ENCODE measurements at places on chromosomes 12 and 14.

- no peak for DNase-seq
Observed at GRCh38 chr14:45246691-45247090, 6.3 kb downstream of the MIS18BP1 start.

GRCh38 chr12:49233842-49234526 lies 30.9 kb upstream of the TUBA1C start:
- DNase-seq: no peak

GRCh38 chr12:110766311-110767154 lies 23.8 kb upstream of the PPP1CC start:
- no peak for DNase-seq

DNA sequence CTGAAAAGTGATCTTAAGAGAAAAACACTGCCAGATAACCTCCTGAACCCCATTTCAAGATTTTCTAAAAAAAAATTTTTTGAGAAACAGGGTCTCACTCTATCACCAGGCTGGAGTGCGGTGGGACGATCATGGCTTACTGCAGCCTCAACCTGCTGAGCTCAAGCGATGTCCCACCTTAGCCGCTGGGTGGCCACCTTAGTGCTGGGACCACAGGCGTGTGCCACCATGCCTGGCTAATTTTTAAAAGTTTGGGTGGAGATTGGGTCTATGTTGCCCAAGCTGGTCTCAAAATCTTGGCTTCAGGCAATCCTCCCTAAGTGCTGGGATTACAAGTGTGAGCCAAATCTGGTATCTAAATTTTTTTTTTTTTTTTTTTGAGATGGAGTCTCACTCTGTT lies 3.4 kb downstream of the PNMA1 start:
- DNase-seq: no peak

DNA sequence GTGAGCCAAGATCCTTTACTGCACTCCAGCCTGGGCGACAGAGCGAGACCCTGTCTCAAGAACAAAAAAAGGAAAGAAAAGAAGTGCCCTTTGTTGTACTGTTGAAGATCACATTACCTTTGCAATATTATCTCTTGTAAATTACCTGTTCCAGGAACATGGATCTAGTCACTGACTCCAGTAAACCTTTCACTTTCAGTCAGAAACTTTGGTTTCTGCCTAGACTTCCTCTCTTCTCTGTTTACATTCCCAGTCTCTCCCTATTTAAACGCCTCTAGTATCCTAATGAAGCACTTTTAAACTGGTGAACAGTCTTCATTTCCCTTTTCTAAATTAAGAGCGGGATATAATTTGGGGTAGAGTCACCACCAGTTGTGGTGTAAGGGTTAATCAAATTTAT lies 12.8 kb downstream of the CHPT1 start:
- DNase-seq: no peak

GRCh38 chr14:66231820-66232219 lies 254.4 kb upstream of the CCDC196 start:
- no peak for DNase-seq

DNA sequence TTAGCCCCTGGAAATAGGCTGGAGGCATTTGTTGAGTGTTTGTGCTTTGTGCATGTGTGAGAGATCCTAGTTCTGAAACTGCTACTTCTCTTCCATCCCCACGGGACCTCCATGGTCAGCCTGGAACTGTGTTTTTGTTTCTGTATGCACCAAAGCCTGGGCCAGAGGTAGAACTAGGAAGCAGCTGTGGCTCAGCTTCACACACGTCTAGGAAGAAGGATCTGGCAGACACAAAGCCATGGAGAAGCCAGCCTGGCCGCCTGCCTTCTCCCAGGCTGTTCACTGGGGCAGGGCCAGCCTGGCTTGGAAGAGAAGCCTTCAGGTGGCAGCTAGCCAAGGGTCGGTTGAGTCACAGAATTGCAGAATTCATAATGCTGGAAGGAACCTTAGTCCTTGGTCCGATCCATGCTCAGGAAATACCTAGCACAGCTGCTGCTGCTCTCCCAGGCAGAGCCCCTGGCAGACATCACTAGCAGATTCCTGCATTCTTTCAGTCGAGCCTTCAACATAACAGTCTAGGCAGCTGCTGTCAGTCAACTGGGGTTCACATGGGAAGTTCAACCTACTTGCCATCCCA lies 27.0 kb downstream of the RIN3 start:
- DNase-seq: peak; percentile 99

GRCh38 chr12:31525496-31526157 lies 65.3 kb downstream of the DENND5B start:
- no peak for DNase-seq

- no peak for DNase-seq
Observed at GRCh38 chr12:80681287-80681686, 26.1 kb upstream of the MYF6 start.

DNA sequence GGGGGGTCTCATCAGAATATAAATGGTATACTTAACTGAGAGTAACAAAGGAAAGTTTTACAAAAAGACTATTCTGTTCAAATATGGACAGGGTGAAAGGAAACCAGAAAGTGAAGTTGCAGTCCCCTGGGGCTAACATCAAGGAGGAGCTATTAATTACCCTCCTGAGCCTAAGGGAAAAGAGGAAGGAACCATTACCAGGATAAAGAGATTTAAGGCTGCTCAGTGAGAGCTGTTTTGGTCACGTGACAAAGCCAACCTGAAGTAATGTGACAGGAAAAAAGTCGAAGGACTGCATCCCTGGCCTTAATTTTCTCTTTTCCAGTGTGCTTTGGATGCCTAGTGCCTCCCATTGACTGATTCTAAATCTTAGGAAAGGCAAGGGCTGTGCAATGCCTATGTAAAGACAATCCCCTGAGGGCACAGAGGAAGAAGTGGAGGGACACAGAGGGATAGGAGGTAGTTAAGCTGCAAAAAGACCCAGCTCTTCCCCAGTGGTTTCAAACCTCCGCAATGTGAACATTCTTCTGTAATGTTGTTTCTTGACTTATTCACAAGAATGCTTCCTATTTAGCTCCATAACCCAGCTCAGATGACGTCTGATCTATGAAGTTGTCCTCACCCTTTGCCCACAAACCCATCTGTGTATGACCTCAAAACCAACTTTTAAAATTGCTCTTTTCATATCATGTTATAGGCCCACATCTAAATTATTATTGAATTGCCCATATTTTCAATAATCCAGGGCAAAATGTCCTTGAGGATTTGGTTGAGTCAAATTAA lies 187.7 kb upstream of the DCN start:
- no peak for DNase-seq

DNA sequence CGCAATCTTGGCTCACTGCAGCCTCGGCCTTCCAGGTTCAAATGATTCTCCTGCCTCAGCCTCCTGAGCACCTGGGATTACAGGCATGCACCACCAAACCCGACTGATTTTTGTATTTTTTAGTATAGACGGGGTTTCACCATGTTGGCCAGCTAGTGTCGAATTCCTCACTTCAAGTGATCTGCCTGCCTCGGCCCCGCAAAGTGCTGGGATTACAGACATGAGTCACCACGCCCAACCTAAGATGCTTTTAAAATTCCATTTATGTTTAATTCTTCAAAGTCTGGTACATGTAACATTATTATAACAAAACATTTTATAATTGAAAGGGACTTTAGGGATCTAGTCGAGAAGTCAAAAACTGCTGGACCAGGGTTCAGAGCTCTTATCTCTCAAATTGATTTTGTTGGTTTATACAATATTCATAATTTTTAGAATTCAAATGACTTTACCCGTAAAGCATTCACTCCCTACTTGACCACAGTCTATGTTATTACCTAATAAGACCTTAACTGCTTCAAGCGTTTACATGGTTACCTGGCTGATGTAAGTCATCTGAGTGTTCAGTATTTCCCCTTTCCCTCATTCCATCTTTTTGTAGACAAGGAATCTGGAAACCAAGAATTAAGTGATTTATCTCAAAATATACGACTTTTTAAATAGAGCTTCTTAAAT lies 28.2 kb downstream of the RAP1B start:
- DNase-seq: no peak

DNA sequence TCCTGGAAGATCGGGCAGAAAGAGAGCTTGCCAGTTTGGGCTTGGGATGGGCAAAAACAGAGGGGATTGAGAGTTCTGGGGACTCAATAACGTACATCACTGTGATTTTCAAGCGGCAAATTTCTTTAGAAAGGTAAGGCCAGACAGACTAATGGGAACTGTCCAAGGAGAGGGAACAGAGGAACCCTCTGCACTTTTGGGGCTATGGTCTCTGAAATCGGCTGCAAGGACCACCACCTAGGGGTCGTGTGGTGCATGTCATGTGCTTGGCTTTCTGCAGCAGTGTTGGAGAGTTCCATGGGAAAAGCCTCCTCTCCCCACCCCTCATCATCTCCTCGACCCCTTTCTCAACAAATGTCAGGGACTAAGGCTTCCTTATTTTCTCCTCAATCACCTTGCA lies 79.6 kb downstream of the PPM1A start:
- DNase-seq: no peak

DNA sequence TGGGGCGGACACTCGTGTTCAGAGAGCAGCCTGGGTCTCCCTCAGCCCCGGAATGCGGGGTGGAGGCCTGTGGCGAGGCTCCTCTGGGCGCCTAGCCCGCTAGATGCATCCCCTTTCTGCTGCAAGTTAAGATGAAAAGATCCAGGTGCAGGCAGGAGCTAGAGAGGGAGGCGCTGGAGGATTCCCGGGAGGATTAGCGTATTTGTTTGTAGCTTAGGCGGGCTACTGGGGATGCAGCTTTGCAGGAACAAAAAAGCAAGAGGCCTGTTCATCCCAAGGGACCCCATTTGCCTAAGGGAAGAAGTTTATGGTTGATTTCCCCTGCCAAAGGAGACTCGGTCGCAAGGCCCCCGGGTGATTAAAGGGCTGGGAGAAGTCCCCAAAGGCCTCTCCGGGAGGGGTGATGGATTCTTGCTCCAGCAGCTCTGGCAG lies 824 bp downstream of the CCDC177 start:
- DNase-seq: no peak

DNA sequence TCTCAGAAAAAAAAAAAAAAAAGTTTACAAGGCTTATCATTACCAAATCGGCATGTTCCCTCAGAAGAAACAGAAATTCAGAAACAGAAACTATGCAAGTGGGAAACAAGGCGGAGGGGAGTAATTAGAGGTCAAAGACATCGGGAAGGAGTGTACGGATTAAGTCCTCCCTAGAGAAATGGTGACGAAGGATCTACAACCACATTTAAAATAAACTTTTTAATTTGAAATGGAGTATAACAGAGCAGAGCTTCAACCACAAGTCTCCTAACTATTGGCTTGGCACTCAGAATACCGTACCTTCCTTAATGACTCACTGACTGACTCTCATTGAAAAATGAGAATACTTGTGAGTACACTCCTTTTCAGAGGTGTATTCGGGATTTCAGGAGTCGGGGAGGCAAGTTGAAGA lies 908 bp downstream of the ENTPD5 start:
- no peak for DNase-seq

GRCh38 chr12:14846876-14847580 lies 3.7 kb upstream of the ART4 start:
- DNase-seq: no peak

- no peak for DNase-seq
Observed at GRCh38 chr14:90397425-90398314, 841 bp downstream of the CALM1 start.

- DNase-seq: no peak
Observed at GRCh38 chr14:65566820-65567522, 154.4 kb downstream of the FUT8 start.

DNA sequence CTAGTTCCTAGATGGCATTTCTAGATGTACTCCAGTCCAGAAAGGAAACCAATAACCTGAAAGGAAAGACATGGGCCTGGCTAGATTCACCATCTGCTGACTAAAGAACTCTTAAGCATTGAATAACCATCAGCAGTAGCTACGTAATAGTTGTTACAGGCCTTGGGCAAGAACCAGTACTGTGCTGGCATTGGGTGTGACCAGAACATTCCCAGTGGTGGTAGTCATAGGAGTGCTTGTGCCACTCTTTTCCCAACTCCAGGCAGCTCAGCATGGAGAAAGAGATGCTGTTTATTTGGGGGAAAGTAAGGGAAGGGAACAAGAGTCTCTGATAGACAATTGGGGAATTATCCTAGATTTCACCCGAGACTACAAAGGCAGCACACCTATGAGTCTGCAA lies 333.3 kb downstream of the SLC16A7 start:
- no peak for DNase-seq

DNA sequence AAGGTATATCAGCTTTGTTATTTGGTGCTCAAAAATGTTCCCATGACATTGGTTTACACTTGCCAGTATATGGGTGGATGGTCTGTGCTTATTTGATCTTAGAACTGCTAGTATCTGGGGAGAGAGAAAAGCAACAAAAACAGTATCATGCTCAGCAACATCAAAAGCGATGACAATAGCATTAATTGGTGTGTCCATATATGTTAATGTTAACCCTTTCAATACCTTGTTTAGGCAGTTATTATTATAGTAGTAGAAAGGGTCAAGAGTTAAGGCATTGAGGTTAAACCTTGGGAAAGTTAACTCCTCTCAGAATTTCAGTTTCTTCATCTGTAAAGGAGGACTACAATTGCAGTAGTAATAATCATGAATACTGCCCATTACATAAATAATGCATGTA lies 37.4 kb upstream of the SLC38A2 start:
- no peak for DNase-seq

GRCh38 chr12:2366711-2367110 lies 313.9 kb downstream of the CACNA1C start:
- DNase-seq: no peak

- DNase-seq: no peak
Observed at GRCh38 chr12:104555648-104556047, 98.9 kb downstream of the CHST11 start.

GRCh38 chr12:12446786-12447185 lies 89.9 kb downstream of the BORCS5 start:
- DNase-seq: no peak

DNA sequence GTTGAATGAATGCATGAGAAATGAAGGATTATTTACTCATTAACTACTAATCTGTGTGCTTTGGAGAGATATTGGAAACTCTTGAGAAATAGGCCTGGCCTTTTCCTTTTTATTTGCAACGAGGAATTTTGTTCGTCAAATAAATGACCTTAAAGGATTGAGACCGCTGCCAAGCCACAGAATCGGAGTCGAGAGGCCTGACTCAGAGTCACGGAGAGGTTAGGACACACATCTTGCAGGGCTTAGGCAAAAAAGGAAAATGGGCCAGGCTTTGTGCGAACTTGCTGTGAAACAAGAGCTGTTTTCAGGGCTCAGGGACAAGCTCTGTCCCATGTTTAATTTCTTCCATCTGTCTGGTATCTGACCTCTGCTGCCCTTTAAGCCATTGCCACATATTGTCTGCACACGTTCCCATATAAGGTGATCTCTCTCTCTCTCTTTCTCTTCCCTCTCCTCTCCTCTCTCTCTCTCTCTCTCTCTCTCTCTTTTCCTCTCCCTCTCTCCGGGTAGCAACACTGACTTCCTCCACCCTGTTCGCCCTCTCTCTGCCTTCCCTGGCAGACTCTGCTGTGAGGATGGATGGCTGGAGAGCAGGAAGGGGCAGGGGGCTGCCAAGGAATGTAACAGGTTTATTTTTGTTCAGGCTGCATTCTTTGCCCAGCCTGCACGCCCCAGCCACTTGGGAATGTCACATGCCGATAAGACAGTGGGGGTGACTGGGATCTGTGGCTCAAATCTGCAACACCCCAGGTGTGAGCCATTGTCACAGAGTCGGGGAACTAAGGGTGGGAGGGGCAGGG lies 14.9 kb upstream of the IFT81 start:
- DNase-seq: peak; percentile 97

All from AG04450 (cell line).